ENCODE measurements at places on chromosomes 2 and 18.

- no peak for DNase-seq
Measured at GRCh38 chr2:108330979-108331378, 42.3 kb downstream of the SULT1C2 start.

- no peak for DNase-seq
Measured at GRCh38 chr18:54720620-54721019, 107.7 kb upstream of the RAB27B start.

- peak; percentile 2 for DNase-seq
Measured at GRCh38 chr2:110993557-110994231, 127.0 kb upstream of the BCL2L11 start.

- DNase-seq, result no peak
Measured at GRCh38 chr2:186125156-186125555, 360.9 kb upstream of the ZC3H15 start.

DNA sequence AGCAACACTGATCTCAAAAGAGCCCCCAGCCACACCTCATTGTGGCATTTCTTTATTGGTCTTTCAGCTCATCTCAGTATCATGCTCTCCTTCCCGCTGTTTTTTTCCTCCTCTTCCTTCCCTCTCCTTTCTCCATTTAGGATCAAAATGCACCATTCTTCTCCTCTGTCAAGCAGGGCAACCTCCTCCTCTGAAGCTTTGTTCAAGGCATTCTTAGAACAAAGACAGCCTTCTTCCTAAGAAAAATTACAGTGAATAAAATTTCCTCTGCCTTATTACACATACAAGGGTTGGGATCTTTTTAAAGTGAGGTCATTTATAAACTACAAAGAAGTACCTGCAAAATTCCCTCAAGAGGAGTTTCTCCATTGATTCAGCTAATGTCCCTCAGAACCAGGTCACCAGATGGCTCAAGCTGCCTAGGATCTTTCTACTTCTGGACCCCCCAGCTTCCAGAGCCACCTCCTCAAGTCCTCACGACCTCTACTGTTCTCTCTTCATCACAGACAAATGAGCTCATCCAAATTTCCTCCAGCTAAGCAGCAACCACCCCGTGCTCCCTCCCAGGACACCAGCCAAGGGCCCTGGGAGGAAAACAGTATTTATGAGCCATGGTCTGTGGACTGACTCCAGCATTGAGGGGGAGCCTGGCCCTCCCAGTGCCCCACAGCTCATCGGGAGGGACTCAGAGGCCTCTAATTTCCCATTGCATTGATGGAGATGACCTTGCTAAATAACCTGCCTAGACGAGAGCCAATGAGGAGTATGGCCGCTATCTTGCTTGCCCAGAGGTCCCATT is 18.0 kb downstream of the SFXN5 start:
- no peak for DNase-seq

DNA sequence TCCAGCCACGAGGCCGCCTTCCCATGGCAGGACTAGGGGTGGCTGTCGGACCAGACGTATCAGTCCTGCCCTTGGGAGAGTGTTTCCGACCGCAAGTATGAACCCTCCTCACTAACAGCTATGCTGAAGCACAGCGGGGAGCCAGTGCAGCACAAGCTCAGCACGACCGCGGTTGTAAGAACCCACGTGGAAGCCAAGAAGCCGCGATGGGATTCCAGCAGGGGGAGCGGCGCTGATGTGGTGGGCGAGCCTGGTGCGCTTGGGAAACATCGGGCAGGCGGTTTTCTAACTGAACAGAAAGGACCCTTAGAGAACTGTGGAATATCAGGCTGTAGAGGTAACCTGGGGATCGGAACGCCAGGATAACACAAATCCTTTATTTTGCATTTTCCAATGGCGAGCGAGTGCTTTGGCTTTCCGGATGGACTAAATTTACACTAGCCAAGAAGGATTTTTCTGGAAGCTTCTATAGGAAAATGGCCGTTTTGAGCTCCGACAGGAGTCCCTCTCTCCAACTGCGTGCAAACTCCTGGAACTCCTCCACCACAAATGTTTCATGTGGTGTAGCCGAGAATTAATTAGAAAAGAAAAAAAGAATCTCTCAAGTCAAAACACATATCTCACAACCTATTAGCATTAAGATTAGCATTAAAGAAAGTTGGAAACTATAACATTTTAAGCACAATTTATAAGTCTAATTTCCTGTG is 132.0 kb upstream of the MYCN start:
- no peak for DNase-seq

GRCh38 chr2:60708630-60709320 is 47.3 kb upstream of the PAPOLG start:
- no peak for DNase-seq

DNA sequence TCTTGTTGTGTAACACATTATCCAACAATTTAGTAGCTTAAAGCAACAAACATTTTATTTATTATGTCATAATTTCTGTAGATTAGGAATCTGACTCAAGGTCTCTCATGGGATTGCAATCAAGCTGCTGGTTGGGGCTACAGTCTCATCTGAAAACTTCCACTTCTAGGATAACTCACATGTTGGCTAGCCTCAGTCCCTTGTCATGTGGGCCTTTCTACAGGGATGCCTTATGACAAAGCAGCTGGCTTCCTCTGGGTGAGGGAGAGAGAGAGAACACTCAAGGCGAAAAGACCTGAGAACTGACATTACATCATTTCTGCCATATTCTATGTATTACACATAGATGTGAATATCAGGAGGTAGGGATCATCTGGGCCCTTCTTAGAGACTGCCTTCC is 317.9 kb upstream of the VRK2 start:
- DNase-seq, result no peak

DNA sequence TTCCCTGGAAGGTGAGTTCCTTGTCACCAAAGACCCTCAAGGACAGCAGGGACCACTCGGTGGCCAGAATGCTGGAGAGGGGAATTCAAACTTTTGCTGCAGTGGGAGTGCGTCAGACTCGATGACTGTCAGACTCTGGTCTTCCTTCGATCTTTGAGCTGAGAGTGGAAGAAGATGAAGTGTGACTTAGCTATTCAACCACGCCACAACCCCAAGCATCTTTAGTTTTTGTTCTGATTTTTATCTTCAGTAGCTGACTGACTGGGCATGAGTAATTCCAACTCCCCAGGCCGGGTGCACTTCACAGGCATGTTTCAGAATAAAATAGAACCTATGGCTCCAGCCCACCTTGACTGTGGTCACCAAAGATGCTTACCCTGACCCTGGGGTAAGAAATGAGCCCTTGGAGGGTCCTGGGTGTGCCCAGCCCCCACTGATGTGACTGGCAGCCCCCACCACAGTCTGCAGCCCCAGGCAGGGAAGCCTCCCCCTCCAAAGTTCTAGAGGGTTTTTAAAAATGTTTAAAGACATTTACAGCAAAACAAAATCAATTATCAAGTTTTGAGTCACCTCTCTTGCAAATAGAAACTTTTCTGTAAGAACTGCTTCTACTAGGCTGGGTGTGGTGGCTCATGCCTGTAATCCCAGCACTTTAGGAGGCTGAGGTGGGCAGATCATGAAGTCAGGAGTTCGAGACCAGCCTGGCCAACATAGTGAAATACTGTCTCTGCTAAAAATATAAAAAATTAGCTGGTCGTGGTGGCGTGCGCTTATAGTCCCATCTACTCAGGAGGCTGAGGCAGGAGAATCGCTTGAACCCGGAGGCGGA is 24.9 kb upstream of the YWHAQ start:
- DNase-seq, result peak; percentile 33

DNA sequence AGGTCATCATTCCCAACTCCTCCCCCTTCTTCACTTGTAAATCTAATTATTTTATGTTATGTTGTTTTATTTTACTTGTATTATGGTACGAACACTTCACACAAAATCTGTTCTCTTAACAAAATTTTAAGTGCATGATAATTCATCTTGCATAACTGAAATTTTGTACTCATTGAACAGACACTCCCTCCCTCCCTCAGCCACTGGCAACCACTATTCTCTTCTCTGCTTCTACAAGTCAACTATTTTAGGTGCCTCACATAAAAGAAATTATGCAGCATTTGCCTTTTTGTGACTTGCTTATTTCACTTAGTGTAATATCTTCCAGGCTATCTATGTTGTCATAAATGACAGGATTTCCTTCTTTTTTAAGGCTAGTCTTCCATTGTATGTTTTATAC is 30.4 kb upstream of the OSBPL6 start:
- DNase-seq, result no peak

DNA sequence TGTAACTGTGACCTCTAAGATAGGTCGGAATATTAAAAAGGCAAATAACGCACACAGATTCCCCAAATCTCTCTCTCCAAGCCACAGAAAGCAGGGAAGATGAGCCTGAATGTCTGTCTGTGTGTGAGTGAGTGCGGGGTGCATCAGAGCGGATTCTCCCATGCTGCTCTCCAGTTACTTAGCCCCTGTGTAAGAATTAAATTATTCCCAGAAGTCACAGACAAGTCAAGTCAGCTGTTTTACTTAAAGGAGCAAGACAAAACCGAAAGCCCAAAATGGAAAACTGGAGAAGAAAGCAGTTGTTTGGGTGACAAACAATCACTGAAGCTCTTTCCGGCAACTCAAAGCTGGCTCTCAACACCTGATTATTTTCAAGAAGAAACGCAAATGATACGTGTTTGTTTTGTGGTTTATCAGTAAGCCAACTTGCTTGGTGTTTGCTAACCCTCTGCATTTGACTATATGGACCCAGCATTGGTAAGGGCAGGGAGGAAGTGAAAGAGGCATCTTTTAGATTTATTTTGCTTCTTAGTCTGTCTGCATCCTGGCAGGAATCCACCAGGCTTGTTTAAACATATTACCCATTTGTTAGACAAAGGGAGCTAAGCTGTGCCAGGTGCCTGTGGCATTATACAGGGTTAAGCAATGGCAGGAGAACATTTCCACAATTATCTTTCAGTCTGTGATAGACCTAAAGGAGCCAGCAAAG is 121.5 kb upstream of the CREB1 start:
- no peak for DNase-seq

GRCh38 chr2:238711346-238711745 is 136.5 kb upstream of the TWIST2 start:
- DNase-seq, result no peak

GRCh38 chr2:63195310-63195709 is 144.7 kb downstream of the OTX1 start:
- DNase-seq, result no peak

DNA sequence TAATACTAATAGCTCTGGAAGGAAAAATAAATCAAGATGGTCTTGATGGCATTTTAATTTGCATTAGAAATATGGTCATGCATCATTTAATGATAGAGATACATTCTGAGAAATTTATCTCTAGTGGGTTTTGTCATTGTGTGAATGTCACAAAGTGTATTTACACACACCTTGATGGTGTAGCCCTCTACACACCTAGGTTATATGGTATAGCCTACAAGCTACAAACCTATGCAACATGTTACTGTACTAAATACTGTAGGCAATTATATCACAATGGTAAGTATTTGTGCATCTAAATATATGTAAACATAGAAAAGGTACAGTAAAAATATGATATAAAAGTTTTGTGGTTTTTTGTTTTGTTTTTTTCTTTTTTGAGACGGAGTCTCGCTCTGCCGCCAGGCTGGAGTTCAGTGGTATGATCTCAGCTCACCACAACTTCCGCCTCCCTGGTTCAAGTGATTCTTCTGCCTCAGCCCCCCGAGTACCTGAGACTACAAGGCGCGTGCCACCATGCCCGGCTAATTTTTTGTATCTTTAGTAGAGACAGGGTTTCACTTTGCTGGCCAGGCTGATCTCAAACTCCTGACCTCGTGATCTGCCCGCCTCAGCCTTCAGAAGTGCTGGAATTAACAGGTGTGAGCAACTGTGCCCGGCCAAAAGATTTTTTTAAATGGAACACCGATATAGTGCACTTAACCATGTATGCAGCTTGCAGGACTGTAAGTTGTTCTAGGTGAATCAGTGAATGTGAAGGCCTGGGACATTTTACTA is 83.7 kb upstream of the UBXN4 start:
- no peak for DNase-seq

GRCh38 chr2:28367667-28368356 is 24.8 kb upstream of the FOSL2 start:
- DNase-seq, result no peak

GRCh38 chr2:176421297-176422050 is 152.2 kb downstream of the MTX2 start:
- no peak for DNase-seq

- no peak for DNase-seq
Measured at GRCh38 chr18:74510770-74511095, 14.6 kb downstream of the CNDP2 start.

GRCh38 chr2:218990052-218990451 is 3.2 kb downstream of the CRYBA2 start:
- no peak for DNase-seq
